HT1080 (cell line): ENCODE measurements at places on chromosomes 16 and 17. TPM values are rescaled to one million over a fixed set of nuclear protein-coding genes. Genes with fewer than 3 reads are reported as not detected.

DNA sequence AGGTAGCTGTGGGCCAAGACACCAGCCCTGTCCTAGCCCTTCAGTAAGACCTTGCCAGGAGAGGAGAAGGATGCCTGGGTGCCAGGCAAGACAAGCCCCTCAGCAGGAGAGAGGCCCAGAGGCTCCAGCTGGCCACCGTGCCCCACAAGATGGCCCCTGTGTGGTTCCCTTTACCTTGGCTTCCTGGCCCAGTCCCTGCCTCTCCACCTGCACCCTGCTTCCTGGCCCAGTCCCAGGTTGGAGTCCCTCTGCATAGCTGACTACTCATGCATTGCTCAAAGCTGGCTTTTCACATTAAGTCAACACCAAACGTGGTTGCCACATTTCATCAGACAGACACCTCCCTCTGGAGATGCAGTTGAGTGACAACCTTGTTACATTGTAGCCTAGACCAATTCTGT lies 4.0 kb downstream of the SYNGR3 start:
- no peak for DNase-seq

- no peak for DNase-seq
Observed at GRCh38 chr16:30601966-30602365, 8.2 kb downstream of the ZNF689 start.

DNA sequence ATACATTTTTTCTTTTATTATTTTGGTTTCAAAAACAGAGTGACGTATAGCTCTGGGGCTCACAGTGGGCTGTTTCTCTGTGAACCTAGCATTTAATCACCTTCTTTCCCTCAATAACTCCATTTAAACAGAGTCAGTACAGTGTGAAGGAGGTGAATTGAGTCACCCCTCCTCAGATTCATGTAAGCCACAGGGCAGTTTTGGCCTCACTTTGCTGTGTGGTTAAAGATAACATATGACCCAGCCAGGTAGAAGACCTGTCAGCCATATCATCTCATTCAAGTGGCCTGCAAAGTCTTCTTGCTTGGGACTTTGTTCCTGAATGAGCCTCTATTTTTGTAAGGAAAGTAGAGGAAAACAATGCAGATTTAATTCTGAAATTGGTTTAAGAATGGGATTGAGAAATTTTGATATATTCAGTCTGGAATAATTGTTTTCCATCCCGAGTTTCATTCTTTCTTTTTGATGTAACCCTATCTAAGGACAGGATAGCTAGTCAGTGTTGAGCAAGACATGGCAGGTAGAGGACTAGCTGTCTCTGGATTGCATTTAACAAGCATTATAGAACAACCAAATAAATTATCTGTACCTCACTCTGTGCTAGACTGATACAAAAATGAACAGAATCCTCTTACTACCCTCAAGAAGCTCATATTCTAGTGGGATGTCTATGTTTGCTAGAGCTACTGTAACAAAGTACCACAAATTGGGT lies 13.1 kb downstream of the MAP2K6 start:
- DNase-seq, result no peak

- peak; percentile 91 for DNase-seq
Observed at GRCh38 chr17:59451706-59452105, 113.7 kb upstream of the DHX40 start.

Gene KCNG4
- total RNA-seq, result not detected in 2 replicates

- peak; percentile 27 for DNase-seq
Observed at GRCh38 chr16:71359431-71359830, 908 bp downstream of the CALB2 start.

GRCh38 chr17:17491031-17491471 lies 5.1 kb downstream of the RASD1 start:
- no peak for DNase-seq

- no peak for DNase-seq
Observed at GRCh38 chr17:62162898-62163297, 97.8 kb upstream of the MED13 start.

- peak; percentile 54 for DNase-seq
Observed at GRCh38 chr16:2535625-2536013, 2.2 kb upstream of the PDPK1 start.

DNA sequence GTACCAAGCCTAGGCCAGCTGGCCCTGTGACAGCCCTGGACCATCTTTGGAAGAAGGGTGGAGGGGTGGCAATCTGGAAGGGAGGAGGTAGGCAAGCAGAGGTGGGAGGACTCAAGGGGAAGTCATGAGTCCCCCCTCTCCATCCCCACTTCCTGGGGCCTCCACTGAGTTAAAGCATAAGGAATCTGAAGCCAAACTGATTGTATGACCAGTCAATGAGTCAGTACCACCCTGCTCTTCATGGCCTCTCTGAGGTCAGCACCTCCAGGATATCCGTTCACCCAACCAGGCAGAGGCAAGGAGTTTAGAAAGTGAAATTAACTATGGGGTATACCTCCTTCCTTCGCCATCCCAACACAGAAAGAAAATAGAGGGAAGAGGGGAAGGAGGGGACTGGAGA lies 272.7 kb downstream of the SOX9 start:
- DNase-seq, result peak; percentile 99

Gene SLC22A31
- not detected in 2 replicates for total RNA-seq

- no peak for DNase-seq
Observed at GRCh38 chr17:79242393-79242792, 167.8 kb downstream of the ENGASE start.

DNA sequence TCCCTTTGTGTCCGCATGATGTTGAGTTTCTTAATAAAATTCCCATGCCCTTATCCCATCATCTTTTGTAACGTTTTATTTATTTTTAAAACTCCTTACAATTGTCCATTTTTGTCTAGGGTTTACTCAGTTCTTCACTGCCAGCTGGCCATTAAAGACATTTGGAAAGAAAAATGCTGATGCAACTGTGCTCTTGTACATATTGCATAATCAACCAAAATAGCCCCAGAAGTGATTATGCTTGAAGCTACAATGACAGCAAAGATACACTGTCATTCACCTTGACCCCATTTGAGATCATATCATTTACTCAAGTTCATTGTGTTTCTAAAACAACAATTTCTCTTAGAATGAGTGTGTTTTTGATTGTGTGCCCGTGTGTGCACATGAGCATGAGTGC lies 1074.6 kb upstream of the RBFOX1 start:
- no peak for DNase-seq

DNA sequence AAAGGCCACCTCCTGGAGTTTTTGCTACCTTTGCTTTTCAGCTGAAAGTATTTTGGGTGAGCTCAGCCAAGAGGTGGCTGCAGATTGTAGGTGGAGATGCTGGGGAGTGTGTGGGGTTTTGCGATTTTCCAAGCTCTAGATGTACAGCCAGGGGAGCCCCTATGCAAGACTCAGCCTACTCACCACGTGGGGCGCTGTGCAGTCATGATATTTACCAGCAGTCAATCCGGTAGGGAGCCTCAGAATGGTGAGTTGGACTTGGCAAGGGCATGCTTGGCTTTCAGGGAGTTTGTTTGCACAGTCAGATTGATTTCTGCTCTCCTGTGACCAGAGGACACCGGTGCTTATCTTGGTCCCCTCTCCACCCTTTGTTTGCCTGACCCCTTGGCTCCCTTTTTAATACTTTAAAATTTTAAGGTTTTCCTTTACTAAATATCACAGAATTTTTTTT lies 175.3 kb downstream of the UTP18 start:
- peak; percentile 55 for DNase-seq

DNA sequence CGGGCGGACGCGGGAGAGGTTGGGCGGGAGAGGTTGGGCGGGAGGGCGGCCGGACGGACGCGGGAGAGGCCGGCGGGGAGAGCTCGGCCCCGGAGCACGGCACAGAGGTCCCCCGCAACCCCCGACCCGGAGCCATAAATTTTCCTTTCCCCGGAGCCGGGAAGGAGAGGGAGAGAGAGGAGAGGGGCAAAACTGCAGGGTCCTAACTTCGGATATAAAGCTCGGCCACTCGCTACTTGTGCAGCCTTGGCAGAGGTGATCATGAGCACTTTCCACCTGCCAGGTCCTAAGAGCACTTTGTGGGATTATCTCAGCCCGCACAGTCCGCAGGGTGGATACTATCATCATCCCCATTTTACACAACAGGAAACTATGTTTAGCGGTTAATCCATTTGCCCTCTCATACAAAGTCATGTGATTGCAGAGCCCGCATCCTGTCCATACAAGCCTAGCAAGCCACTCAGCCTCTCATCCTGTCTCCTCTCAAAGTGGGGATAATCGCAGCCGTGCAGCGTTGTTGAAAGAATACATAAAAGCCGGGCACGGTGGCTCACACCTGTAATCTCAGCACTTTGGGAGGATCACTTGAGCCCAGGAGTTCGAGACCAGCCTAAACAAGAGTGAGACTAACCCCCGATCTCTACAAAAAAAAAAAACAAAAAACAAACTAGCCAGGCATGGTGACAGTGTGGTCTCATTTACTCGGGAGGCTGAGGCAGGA lies 780 bp upstream of the DCAKD start:
- peak; percentile 43 for DNase-seq

Gene EME2
- 6.3 and 7.3 TPM in 2 replicates for total RNA-seq

GRCh38 chr16:12874186-12874585 lies 27.2 kb upstream of the SHISA9 start:
- peak; percentile 79 for DNase-seq

DNA sequence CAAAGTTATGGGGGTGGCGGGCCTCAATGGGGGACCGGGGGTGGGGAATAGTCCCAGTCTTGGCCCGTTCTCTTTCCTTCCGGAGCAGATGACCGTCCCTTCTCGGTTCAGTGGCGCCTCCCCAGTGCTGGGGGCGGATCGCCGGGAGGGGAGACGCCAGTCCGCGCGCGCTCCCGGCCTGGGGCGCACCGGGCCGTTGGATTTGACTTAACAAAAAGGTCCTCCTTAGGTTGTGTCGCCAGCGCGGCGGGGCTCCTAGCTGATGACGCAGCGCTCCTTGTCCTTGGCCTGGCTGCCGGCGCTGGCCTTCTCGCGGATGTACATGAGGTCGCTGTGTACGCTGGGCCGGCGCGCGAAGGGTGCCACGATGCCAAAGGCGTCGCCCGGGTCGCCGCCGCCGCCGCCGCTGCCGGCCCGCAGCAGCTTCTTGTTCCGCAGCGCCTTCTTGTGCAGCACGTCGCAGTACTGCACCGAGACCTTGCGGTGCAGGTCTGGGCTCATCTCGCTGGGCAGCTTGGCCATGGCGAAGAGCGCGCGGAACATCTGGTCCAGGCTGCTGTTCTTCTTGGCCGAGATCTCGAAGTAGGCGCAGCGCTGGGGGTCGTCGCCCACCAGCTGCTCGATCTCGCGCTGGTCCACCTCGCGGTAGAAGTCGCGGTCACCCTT lies 1.2 kb downstream of the RASD1 start:
- no peak for DNase-seq

Gene CIBAR2
- total RNA-seq, result not detected in 2 replicates

Gene KRT16
- not detected in 2 replicates for total RNA-seq

Gene DNAI2
- total RNA-seq, result not detected in 2 replicates

- DNase-seq, result no peak
Observed at GRCh38 chr17:38893607-38894006, 23.7 kb downstream of the LASP1 start.

Gene CHRNE
- total RNA-seq, result not detected in 2 replicates

GRCh38 chr17:949623-950303 lies 29.8 kb downstream of the NXN start:
- no peak for DNase-seq

DNA sequence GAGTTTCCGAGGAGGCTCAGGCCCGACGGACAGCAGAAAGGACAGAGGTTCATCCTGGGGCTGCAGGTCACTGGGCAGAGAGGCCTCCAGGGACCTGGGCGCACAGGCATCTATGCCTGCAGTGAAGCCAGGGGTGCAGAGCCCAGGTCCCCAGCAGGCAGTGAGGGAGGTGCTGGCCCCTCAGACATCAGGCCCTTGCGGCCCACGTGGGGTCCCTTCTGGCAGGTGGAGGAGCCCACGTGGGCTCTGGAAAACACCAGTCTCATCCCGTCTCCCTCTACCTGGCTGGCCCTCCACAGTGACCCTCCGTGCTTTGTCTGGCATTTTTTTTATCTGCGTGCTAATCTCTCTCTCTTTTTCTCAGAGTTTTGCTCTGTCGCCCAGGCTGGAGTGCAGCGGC lies 36.5 kb downstream of the ENGASE start:
- no peak for DNase-seq

DNA sequence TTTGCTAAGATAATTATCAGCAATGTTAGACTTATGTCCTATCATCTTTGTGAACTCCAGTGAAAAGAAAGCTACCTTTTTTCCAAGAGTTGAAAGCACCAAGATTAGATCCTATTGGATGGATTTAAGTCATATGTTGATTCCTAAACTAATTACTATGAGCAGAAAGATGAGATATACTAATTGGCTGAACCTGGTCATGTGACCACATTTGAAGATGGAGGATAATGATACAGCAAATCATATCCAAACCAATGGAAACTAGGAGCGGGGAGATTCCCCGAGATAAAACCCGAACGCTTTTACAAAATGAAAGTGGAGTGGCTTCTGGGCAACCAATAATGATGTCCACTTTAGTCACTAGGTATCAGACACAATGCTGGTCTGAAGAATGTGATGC lies 1060.2 kb upstream of the EEF2KMT start:
- DNase-seq, result no peak

Gene G6PC1
- not detected in 2 replicates for total RNA-seq

Gene C16orf54
- total RNA-seq, result 0.13 and 1.5 TPM in 2 replicates

GRCh38 chr16:73252446-73252845 lies 204.5 kb upstream of the ZFHX3 start:
- DNase-seq, result no peak

Gene CLEC16A
- total RNA-seq, result 12.5 and 12.9 TPM in 2 replicates
